Fibroblast of skin of abdomen (primary cell): ENCODE measurements at places on chromosomes 2 and 18.

DNA sequence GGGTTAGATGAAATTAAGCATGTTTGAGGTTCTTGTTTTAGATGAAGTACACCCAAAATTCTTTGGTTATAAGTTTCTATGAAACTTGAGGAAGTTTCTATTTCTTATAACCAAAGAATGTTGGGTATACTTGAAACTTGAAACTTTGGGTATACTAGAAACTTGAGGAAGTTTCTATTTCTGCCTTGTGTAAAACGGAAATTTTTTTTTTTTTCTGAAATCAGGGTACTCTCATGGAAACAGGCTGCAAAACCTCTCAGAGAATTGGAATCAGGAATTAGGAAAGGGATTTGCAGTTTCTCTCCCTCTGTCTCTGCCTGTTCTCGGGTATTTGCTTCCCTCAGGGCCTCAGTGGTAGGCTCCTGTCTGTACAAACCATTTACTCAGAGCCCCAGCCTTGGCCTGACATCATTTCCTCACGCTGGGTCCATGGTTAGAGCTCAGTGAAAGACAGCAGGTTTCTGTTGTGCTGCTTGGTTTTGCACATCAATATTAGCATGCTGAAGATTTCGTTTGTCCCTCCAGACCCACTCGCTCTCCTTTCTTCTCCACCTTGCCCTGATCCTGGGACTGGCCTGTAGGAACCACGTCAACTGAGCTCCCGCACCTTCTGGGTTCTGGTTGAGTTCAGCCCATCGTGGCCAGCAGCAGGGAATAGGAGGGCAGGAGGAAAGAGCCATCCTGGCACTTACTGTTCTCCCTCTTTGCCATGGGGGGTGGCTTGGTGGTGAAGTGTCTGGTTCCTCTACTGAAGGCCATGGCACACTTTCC, 106.4 kb downstream of the POLR1A start:
- peak; percentile 72 for DNase-seq

DNA sequence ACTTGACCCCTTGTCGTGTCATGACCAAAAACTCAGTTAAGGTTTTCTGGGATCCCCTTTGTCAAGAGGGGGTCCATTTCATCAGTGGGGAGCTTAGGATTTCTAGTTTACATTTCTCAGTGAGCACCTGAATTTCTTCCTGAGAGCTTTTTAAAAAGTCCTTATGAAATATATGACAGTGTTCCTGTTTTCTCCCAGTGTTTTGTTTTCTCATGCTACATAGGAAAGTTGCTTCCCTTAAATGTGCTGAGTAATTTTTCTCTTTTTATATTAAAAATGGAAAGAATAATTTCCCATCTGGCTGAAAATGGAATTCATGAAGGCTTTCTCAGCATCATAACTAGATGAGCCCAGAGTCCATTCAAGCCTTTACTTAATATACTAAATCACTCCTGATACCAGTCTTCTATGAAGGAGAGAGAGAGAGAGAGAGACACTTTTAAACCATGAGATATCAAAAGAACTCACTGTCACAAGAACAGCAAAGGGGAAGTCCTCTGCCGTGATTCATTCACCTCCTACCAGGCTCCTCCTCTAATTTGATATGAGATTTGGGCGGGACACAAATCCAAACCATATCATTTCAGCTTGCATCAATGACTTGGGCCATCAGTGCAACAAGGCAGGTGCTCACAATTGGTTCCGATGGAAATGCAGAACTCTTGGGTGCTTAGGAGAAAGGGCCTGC, 61.1 kb downstream of the XRCC5 start:
- DNase-seq = no peak

- no peak for DNase-seq
These were observed 29.3 kb downstream of the FHOD3 start for GRCh38 chr18:36326771-36327170.

GRCh38 chr18:8960740-8961657, 141.5 kb upstream of the NDUFV2 start:
- peak; percentile 75 for DNase-seq

DNA sequence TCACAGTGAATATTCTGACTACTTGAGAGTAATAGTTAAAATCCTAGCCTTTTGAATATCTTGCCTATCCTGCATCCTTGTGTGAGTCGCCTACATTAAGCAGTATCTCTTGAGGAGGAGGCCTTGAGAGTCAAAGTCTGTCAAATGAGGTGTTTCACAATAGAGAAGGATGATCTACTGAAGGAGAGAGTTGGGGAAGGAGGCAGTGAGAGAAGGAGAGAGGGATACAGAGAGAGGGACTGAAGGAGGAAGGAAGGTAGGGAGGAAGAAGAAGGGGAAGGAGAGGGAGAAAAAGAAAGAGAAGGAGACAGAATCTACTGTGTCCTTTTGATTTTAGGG, 123.6 kb upstream of the CYP26B1 start:
- no peak for DNase-seq

DNA sequence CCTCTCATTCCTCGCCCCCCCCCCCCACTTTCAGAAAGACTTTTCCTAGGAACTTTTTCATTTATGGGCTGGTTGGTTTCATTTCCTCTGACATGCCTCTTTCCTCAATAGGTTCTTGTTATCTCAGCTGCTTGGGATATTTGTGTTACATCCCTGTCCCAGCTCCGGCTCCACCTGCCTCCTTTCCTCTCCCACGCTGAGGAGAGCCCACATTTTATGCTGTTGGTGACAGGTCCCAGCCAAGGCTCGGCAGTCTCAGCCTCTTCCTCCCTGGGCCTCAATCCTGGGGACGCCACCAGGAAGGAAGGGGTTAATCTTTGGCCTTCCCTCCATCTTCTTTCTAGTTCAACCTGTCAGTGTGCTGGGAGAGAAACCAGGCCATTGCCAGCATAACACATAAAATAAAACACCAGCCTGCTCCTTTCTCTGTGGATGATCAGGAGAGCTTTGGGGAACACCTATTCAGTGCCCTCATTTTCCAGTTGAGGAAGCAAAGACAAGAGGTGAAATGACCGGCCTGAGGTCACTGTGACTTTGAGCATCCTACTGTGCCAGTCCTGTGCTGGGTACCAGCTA, 216.9 kb upstream of the TNP1 start:
- DNase-seq = no peak

- no peak for DNase-seq
These were observed 227.7 kb downstream of the VAPA start for GRCh38 chr18:10141559-10141958.

DNA sequence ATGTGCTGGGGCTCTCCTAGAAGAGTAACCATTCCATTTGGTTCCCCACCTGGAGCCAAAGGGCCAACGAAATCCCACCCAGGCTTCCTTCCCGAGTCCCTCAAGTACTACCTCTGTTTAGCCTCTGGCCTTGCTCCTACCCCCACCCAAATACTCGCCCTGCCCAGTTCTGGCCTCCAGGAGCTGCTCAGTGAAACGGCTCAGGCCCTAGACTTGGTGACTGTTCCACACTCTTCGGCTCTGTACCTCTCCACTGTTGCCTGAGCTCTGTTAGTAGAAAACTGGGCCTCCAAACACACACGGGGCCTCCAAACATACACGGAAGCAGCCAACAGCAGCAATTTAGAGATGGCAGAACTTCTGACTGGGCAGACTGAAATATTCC, 4.2 kb downstream of the OTX1 start:
- DNase-seq = no peak

- DNase-seq = peak; percentile 42
These were observed 583.2 kb upstream of the ID2 start for GRCh38 chr2:8098476-8099266.

DNA sequence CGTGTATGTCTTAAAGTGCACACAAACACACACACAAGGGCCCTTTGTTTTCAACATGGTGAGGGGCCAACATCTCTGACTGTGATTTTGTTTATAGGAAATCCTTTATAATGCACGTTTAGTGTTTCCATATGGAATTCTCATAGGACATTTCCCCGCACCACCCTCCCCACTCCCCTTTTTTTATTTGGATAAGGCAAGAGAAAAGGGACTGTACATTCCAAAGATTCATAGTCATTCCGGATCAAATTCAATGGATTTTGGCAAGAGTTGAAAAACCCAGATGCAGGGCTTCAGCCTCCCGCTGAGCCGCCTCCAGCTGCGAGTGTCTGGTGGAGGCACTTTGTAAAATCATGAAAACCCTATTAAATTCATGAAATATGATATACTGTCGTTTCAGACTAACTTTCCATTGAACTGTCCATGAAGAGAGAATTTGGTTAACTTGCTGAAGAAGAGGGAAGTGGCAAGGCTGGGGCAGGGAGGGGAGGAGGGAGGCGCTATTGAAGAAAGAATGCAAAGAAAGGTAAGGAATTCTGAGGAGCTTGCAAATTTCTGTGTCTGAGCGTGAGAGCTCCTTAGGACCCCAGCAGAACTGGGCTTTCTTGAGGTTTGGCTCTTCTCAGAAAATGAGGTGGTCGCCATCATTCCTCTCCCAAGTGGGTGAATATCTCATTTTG, 25.8 kb upstream of the SLC14A2 start:
- DNase-seq = peak; percentile 98

DNA sequence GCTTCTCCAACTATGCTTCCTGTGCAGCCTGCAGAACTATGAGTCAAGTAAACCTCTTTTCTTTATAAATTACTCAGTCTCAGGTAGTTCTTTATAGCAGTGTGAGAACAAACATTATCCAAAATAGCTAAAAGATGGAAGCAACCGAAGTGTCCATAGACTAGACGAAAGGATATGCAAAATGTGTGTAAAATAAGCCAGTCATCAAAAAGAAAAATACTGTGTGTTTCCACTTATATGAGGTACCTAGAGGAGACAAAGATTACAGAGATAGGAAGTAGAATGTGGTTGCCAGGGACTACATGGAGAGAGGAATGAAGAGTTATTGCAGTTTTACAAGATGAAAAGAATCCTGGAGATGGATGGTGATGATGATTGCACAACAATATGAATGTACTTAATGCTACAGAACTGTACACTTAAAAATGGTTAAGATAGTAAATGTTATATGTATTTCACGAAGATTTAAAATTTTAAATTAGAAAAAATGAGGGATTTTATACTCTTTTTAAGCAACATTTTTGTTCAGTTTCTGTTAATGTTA, 99.3 kb upstream of the FN1 start:
- DNase-seq = peak; percentile 86

DNA sequence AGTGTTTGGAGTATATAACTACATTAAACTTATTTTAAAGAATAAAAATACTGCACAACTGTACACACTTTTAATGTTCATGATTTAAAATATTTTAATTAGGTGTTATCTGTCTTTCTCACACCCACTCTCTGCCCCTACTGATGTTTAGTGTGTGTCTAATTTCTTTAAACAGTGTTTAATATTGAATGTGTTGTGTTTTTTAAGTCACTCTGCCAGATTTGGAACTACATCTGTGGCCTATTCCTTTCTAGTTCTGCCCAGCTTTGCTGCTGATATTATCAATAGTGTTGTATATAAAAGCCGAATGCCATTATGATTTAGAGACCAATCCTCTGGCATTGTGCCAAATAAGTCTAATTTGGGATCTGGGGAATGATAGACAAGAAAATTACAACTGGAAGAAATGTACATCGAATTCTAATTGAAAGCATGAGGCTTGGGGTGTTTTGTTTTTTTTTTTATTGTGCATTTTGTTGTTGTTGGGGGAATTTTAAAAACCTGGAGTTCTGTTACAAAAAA, 398.0 kb downstream of the CPS1 start:
- DNase-seq = no peak

GRCh38 chr2:136116813-136117390, 1.0 kb downstream of the CXCR4 start:
- no peak for DNase-seq

DNA sequence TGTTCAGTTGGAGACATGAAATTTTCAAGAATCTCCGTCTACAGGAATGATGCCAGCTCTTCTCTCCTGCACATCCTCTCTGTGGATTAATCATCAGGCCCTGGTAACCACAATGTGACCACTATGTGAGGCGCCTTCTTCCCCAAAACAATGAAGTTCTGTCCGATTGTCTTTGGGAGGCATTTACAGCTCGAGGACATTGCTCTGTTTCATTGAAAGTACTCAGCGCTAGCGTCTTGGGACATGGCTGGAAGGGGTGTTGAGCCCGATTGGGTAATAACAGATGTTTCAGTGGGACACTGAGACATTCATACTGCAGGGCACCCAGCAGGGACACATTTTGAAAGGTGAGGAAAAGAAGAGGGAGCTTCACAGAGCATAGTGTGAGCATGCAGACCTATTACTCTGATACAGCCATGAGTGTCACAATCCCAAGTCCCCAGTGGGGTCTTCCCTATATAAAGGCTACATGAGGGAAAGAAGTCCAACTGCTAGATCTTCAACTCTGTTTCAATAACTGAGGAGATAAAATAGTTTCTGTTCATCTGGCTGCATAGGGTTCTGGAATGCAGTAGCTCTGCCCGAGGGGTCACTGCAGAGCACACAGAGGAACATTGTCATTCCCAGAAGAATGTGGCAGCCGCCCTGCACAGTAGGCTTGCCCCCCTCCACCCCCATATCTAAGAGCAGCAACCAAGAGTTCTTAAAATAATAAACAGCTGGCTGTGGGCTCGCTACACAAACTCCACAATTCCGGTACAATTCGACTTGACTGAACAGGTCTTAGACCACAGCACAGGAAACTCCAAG, 237.3 kb downstream of the OSR1 start:
- peak; percentile 85 for DNase-seq

GRCh38 chr2:174263997-174264396, 15.7 kb upstream of the OLA1 start:
- DNase-seq = peak; percentile 71

DNA sequence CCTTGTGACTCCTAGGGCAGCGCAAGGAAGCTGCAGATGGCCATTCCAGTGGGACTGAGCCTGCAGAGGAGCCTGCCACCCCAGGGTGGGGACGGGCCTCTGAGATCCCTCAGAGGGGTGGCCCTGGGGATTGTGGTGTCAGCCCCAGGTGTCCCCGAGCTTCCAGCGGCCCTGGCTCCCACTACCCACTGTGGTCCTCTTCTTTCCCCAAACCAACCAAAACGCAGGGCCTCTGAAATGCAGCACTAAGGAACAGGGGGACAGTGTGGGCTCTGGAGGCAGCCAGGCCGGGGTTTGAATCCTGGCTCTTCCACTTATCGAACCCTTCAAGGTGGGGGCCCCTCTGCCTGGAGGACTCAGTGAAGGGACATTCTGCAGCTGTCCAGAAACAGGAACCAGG, 32.7 kb downstream of the ATOH8 start:
- no peak for DNase-seq
